ENCODE measurements at places on chromosomes 1 and 21.

DNA sequence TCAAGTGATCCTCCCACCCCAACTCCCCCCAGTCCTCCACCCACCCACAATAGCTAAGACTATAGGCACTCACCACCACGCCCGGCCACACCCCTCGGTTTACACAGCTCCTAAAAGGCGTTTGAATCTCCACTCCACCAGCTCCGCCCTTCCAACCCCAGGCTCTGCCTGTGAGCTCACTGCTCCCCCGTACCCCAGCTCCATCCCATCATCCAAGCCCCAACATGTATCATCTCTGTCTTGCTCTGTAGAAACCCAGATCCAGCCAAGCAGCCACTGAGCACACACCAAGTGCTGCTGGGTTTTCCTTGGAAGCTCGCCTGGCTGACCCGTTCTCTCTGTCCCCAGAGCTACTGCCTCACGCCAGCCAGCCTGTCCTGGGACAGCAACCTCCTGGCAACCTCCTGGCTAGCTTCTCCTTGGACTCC is 12.0 kb upstream of the S100A2 start:
- DNase-seq, result peak; percentile 87

- no peak for DNase-seq
These were observed 12.4 kb downstream of the LYST start for GRCh38 chr1:235854347-235854746.

GRCh38 chr1:8162168-8162567 is 136.1 kb upstream of the ERRFI1 start:
- DNase-seq, result no peak

GRCh38 chr21:42550817-42551216 is 37.2 kb downstream of the SLC37A1 start:
- DNase-seq, result no peak

DNA sequence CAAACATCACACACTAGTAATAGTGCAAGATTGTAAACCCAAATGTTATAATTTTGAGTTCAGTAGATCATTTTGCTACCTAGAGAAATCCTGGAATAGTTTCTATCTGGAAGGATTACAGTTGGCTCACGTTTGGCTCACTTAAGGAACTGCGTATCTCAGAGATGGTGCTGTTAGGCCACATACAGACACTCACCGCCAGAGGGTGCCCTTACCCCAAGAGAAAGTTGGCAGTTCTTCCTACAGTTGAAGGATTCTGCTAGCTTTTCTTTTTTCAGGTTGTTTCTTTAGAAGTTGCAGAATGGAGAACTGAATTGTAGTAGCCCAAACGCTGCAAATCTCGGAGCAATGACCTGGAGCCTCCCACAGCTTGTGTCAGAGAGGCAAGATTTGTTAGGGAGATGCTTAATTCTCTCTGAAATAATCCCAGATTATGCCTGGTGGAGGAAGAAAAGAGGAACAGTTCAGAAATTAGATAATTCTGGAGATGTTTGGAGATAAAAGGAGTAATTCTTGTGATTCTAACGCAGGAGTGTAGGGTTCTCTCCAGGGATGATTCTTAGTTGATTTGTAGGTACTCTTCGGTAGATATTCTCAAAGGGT is 87.9 kb upstream of the PAPPA2 start:
- peak; percentile 89 for DNase-seq

DNA sequence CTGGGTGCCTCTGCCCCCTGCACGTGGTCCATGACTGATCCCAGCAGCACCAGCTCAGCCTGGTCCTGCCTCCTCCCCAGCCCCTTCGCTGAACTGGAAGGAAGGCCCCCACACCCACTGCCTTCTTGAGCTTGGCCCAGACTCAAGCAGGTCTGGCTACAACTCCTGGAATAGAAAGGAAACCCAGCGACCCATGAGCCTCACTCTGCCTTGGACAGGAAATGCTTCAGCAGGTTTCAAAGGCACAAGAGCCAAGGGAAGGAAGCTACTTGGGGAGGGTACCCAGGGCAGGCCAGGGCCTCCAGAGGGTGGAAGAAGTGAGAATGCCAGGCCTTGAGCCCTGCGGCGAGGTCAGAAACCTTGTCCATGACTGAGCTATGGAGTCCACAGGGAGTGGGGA is 35.9 kb upstream of the RD3 start:
- no peak for DNase-seq

- no peak for DNase-seq
These were observed 187.0 kb upstream of the RUNX1 start for GRCh38 chr21:35236090-35236489.

DNA sequence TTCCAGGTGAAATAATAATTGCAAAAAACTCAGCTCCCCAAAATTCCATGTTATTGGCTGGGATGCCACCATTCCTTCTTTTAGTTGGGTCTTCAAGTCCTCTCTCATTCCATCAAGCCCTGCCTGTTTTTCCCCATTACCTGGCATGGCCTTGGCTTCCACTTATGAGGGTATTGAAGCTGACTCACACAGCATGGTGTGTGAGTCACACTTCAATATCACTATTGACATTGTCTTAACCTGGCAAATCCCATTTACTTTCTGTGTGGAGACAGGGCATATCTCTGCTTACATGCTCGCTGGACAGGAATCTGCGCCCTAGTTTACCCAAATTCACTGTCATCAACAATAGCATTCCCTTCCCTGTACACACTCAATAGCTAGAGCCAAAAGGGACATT is 1806.8 kb downstream of the BRINP3 start:
- DNase-seq, result no peak

- no peak for DNase-seq
These were observed 16.2 kb upstream of the LIN9 start for GRCh38 chr1:226325178-226325577.

GRCh38 chr1:154837034-154837671 is 32.9 kb downstream of the KCNN3 start:
- no peak for DNase-seq

- DNase-seq, result no peak
These were observed 183.4 kb upstream of the GALNT2 start for GRCh38 chr1:229883504-229884200.

GRCh38 chr1:21703318-21703963 is 34.3 kb upstream of the RAP1GAP start:
- no peak for DNase-seq

- no peak for DNase-seq
These were observed 26.0 kb downstream of the MACF1 start for GRCh38 chr1:39230261-39231190.

DNA sequence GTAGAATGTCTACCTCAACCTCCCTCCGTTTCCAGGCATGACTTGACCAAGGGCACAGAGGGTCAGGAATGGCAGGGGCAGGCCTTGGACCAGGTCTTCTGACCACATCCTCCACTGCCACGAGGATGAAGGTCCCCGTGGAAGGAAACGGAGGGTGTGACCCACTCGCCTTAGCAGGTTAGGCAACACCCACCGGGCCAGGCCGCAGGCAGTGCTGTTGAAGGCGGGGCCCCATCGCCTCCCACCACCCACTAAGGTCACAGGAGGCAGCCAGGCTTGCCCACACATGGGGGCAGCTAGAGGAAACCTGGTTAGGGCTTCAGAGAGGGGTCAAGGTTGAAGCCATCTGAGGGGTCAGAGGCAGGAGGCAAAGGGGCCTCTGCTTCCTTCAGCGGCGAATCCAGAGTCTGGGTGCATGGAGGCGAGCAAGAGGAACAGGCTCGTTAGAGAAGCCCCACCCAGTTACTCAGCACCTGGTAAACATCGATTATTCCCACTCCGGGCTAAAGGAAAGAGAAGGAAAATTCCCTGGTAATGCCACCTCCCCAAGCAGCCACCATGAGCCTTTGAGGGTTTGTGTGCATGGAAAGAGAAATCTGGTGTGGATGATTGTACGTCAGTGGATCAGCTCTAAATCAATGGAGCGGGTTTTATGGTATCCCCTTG is 37.0 kb downstream of the RIPK4 start:
- no peak for DNase-seq

GRCh38 chr1:15764269-15764764 is 5.7 kb downstream of the FBLIM1 start:
- no peak for DNase-seq

DNA sequence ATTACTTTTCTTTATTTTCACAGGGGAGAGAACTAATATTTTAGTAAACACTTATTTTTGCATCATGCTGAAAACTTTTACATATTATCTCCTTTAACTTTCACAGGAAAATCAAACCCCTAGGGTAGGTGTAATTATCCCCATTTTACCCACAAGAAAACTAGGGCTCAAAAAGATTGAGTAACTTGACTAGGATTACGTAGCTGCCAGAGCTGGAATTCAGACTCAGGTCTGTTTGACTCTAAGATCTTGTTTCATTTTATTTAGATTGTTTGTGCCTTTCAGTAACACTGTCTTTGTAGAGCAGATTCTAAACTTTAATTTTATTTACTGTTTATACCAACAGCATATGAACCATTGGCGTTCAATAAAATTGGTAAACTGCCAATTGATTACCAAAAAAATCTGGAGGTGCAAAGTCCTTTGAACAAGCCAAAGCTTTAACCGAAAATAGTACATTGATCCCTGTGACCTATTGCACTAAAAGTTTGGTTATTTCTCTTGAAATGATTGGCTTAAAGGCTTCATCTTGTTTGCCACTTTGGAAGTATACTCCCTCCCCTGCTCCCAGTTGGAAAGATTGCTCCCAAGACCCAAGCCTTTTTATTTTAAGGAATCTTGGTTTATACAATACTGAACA is 71.0 kb upstream of the WDR26 start:
- DNase-seq, result no peak

DNA sequence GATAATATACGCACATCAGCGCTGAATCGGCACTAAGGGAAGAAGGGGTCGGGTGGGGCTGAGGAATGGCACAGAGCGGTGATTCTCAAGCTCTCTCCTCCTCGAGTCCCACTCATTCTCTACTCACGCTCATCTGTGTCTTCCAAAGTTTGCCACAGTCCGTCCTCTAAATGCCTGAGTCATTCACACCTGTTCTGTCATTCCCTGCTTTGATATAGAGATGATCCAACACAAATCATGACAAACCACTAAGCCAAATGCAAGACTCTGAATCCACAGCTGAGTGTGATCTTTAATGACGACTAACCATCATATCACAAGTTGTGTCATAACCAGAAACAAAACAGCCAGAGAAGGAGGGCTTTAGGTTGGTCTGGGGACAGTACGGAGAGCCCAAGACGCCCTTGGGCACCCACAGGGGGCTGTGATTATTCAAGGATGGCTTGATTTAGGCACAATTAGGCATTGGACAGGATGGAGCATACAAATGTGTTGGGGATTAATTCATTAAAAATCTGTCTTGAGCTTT is 501.5 kb downstream of the KIF26B start:
- no peak for DNase-seq

DNA sequence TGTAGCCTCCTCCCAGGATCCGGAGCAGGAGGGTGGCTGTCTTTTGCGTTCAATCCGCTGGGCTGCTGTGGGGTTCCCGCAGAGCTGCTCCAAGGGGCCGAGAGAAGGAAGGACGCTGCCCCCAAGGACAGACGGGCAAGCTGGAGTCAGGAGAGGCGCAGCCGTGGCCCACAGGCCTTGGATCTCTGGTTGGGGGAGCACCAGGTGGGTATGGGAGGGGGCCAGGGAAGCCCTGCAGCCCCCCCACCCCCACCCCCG is 15.9 kb upstream of the SKI start:
- no peak for DNase-seq

DNA sequence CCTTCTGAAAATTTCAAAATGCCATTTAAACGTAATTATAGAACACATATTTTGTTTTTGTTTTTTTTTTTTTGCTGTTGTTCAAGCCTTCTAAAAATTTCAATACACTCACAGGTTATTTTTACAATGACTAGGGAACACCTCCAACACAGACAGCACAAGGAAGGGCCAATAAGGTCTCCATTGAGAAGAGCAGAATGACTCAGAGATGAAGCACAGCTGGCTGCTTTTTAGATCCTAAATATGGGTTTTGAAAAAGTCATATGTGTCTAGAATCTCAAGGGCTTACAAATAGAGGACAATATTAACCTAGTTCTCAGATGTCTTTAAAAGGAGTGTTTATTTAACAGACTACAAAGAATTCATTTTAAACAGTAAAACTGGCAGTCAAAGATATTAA is 104.6 kb downstream of the NEGR1 start:
- no peak for DNase-seq

- DNase-seq, result no peak
These were observed 324.9 kb downstream of the HHIPL2 start for GRCh38 chr1:222223010-222223409.

GRCh38 chr1:36471830-36472641 is 7.9 kb upstream of the MRPS15 start:
- DNase-seq, result no peak

GRCh38 chr1:19750101-19750881 is 49.4 kb downstream of the TMCO4 start:
- DNase-seq, result no peak

- DNase-seq, result no peak
These were observed 80.6 kb upstream of the IPO9 start for GRCh38 chr1:201748335-201748734.

DNA sequence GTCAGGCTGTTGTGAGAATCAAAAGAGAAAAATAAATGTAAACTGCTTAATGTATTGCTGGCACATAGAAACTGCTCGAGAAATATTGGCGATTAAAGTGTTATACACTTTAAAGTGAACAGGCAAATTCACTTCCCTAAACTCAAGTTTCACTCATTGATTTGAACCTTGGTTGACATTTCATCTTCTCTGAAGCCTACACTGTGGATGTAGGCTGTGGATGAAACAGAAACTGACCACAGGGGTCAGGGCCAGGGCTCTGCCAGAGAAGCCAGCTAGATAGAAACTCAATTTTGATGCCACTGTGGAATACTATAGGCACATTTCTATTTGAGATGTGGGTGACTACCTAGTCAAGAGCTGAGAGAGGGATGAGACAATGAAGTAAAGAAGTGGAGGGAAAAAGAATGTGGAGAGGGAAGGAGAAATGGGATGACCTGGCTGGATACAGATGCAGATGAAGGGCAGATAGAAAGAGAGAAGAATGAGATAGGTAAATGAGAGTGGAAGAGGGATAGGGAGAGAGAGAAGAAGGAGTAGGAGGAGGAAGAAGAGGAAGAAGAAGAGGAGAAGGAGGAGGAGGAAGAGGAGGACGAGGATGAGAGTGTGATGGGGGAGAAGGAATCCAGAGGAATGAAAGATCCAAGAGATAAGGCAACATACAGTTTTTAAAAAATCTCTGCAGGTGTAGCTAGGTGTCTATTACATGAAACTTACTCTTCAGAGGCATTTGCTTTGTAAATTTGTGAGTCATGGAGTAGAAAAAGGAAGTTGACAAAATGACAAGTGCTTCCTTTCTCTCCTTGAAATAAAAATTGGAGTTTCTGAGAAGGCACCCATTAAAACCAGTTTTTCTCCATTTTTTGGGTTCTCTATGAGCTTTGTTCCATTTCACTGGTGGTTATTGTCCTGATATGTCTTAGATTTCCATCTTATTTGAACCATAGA is 17.4 kb upstream of the CD1D start:
- no peak for DNase-seq

DNA sequence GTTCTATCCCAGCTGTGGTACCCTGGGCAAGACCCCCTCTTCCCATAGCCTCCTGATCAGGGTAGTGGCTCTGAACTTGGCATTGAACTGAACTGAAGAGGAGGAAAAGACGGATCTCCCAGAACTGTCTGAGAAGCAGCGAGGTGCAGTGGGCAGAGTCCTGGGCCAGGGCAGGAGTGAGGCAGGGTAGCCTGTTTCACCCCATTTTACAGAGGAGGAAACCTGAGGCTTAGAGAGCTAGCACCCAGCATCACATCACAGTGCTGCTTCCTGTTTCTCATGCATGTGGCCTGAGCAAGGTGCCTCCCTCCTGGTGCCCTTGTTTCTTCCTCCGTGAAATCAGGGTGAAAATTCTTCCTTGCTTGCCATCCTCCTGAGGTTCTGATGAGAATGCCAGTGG is 17.1 kb downstream of the ZNF362 start:
- no peak for DNase-seq
